ENCODE measurements at places on chromosomes 3 and 15.

DNA sequence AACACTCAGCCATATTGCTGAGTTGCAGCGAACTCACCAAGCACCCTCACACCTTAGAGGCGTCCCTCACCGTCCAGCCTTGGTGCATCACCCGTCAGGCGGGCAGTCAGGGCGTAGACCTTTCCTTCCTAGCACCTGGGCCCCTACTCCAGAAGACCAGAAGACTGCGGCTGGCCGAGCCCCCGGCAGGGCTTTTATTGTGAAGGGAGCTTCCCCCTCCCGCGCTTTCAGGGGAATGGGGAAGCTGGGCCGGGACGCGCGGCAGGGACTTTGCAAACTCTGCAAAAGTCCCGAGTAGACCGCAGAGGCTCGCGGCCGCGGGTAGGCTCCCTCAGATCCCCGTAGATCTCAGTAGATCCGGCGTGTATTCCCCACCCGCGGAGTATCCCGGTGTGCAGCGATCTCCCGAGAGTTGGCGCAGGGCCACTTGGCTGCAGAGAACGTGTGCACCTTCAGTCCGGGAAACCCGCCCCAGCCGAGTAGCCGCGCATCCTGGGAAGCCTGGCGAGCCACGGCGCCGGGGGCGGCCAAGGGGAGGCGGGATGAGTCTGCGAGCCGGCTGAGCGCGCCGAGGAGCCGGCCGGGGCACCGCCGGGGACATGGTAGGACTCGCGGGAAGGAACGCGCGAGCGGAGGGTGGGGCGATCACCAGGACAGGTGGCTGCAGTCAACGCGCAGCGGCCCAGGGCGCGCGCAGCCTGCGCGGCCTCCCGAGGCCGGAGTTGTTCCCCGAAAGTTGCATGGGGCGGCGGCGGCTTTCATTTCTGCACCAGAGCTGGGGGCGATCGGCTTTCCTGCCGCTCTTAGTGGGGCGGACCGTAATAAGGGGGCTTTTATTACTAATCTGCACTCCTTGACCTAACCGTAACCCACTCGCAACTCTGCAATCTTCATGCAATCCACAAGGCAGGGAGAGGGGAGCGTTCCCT lies at the start of gene GASK1A:
TSS of gene GASK1A (plus strand) at position 268 of the 929 bp plus-strand sequence. CDS start at position 600, 332 bp downstream.
- DNase-seq: peak; percentile 6

DNA sequence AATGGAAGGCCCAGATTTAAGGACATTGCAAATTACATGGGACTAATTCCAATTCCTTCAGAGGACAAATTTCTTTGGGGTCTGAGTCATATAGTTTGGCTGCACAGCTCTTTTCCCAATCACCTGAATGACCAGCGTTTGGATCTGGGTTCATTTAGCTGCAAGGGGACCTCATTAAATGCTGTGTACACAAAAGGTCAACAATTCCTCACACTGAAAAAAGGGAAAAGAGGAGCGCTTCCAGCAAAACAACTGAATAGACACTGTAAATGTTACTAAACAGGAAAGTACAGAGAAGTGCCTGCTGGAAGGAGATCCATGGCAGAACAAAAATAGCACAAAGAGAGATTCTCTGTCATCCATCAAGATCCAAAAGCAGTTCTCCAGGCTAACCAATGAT lies 356.0 kb upstream of the LMCD1 start:
- DNase-seq: no peak

DNA sequence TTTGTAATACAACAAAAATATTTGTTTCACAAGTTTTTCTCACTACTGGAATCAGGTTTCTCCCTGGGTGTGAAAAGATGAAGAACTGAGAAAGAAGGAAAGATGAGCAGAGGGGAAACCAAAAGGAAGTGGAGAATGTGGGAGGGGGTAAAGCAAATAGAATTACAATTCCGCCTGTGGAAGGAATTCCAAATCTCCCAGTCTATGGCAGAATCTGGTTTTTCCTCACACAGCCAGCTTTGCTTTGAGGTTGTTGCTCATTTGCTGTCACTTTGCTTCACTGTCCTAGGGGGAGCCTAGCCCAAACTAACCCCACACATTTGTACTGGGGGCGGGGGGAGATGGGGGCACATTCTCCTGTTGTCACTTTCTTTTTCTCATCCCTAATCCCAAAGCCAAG lies 43.9 kb downstream of the RPL22L1 start:
- DNase-seq: no peak

- DNase-seq: no peak
Measured at GRCh38 chr15:70802629-70803028, 39.3 kb upstream of the UACA start.

- no peak for DNase-seq
Measured at GRCh38 chr3:16300307-16300706, 35.3 kb downstream of the OXNAD1 start.

DNA sequence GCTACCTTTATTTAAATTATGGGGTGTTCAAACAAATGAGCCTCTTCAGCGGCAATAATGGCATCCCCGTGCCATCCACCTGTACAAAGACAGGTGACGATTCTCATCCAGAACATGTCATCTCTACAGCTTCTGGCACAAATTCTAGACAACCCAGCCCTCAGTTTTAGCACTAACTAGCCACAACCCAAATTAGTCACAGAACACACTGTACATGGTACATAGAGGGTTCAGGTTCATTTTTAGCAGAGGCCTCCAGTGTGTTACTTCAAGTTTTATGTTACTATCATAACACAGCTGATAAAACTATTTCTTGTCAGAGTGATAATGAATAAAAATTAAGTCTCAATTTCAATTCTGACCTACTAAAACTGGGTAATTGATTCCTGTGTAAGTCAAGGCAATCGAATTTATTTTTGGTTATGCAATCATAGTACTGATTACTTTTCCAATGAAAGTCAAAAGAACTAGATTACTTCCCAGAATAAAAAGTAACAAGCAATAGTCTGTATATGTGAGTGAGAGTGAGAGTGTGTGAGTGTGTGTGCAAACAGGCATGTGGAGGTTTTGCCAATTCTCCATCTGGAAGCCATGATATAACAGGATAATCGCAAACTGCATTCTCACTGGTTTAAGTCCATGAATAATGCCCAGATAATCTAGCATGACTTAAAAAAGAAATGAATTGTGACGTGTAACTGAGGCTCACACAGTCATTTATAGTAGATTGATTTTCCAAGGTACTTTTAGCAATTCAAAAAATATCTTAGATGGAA lies 37.4 kb downstream of the SHQ1 start:
- DNase-seq: no peak

- DNase-seq: no peak
Measured at GRCh38 chr3:113695431-113695785, 1.0 kb downstream of the USF3 start.

- DNase-seq: no peak
Measured at GRCh38 chr15:43125100-43125661, 8.2 kb upstream of the TMEM62 start.

DNA sequence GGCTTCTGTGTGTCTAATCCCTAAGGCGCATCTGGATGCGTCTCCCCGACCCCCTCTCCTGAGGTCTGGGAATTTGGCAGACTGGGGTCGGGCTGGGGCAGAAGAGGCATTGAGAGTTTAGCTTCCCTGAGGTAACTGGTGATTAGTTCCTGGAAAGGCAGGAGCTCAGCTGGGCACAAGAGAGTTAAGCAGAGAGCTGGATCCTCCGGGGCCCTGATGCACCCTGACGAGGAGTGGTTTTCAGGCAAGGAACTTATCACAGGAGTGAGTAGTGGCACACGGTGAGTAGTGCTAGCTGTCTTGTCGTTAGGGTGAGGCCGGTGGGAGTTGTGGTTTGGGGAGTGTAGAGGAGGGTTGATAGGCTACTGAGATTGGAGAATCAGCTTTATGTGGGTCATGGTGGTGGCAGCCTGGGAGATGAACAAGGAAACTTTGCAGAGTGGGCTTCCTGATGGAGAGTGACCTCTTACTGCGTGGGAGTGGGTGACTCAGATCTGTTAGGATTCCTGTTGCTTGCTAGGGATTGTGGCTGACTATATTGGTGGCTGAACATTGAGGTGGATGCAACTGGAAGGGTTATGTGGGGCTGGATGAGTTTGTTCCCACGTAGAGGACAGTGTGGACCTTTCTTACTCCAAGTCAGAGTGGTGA lies 897 bp downstream of the RAD54L2 start:
- DNase-seq: no peak

GRCh38 chr3:66479532-66479947 lies 21.3 kb downstream of the LRIG1 start:
- no peak for DNase-seq

GRCh38 chr15:48680841-48681240 lies 35.3 kb upstream of the FBN1 start:
- DNase-seq: no peak

GRCh38 chr3:107106316-107106715 lies 270.9 kb upstream of the CCDC54 start:
- DNase-seq: no peak

Data from effector memory CD8-positive, alpha-beta T cell (primary cell).